ENCODE measurements at places on chromosomes 2 and 18.

DNA sequence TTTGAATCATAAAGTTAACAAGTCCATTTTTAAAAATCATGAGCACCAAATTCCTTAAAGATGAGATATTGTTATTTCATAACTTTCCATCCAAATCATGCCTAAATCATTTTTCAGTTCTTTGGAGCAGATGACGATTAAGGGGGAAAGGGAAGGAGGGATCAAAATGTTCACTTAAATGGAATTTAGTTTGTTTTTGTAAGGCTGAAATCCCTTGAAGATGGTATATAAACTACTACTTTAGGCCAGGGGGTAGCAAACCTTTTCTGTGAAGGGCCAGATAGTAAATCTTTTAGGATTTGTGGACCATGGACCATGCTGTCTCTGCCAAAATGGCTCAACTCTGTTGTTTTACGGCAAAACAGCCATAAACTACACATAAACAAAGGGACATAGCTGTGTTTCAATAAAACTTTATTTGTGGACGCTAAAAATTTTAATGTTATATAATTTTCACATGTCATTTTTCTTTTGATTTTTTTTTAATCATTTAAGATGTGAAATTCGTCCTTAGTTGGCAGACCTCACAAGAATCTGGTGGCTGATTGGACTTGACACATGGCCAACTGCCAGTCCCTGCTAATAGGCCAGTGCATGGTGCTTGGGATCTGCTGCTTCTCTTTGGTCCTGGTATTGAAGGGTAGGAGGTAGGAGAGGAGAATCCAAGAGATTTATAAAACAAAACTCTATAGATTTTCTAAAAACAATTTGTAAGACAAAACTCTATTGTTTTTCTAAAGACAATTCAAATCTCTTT is 52.0 kb upstream of the RTN4 start:
- DNase-seq: no peak

- DNase-seq: peak; percentile 19
Measured at GRCh38 chr2:168920504-168921157, 19.5 kb downstream of the G6PC2 start.

DNA sequence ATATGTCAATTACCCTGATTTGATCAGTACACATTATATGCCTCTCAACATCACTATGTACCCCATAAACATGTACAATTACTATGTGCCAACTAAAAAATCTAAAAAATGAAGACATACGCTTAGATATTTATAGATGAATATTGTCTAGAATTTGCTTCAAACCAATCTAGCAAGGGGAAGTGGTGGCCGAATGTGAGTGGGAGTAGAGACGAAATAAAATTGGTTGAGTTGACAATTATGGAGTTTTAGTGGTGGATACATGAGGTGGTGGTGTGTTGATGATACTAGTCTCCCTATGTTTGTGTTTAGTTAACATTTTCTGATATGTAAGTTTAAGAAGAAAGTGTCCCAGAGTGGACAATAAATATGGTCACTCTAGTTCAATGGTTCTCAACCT is 49.0 kb downstream of the SDC1 start:
- no peak for DNase-seq

GRCh38 chr2:1766851-1767811 is 22.8 kb upstream of the PXDN start:
- no peak for DNase-seq

GRCh38 chr2:216316743-216317142 is 55.5 kb downstream of the MARCHF4 start:
- DNase-seq: peak; percentile 35

DNA sequence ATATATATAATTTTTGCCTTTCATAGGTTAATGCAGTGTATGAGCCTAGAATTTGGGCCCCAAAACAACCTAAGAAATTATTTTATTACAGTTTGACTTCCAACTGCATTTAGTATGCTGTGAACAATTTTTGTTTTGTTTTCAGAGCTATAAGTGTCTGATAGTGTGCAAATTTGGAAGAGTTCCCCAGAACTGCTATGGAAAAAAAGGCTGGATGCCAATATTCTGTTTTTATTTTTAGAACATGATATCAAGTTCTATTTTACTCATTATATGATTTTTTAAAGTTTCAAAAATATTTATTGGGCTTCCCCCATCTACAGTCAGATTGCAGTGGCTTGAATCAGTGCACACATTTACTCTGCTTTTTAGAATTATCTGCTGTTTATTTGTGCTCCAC is 42.6 kb downstream of the MRPS9 start:
- no peak for DNase-seq

DNA sequence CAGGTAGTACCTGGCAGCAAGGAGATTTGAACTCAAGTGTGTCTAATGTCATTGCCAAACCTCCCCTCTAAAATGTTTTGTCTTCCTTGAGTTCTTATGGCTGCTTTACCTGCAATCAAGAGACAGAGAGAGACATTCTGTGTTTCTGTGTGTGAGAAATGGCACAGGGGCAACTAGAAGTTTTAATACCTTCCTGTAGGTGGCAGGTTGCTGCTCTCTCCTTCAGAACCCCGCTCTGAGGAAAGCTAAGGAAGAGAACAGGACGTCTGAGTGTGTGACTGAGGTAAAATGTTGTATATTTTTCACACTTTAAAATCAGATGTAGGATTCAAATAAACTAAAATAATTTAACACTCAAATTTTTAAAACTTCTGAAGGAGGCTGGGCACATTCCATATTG is 19.2 kb downstream of the DTNA start:
- peak; percentile 23 for DNase-seq

DNA sequence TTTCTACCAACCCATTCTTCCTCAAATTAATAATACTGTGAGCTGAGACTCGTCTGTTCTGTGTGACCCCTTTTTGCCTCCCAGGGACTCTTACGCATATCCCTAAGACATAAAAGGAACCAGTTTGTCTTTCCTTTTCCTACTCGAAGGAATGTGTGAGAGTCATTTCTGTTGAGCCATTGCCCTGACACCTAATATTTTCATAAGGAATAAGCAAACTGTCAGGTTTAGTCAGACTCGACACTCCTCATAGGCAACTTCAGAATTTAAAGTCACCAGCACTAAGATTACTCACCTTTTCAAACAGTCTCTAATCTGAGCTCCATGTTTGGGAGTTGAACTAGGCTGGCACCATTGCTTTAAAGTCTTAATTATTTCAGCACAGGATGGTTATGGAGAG is 305.5 kb downstream of the IKZF2 start:
- DNase-seq: no peak

DNA sequence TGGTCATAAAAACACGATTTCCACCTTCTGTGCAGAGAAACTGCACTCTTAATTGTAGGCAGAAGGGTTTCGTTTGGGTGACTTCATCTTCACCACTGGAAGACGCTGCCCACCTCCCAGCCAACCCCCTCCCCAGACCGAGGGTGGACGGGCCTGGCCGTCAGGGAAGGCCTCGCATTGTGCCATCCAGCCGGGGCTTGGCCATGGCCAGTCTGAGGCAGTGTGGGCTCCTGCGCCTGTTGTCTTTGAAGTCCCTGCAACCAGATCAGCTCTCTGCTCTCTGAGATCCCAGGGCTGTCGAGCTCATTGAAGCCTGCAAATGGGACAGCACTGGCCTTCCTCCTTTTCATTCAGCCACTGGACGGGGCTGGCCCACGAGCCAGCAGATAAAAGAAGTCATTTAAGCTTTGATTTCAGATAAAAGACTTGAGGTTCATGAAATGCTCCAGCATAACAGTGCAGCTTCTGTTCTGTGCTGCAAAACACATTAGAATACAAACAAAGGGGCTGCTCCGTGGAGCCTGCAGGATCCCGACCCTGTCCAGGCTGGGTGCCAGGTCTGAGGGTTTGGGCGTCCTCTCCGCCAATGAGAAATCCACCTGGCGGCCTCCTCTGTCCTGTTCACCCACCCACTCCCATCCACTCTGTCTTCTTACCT is 253.5 kb downstream of the LDLRAD4 start:
- DNase-seq: no peak

Data from urothelium cell line (cell line).